CD4-positive, CD25-positive, alpha-beta regulatory T cell (primary cell): ENCODE measurements at places on chromosomes 11 and 22. TPM values are rescaled to one million over a fixed set of nuclear protein-coding genes. Genes with fewer than 3 reads are reported as not detected.

- H3K27me3 ChIP-seq, result no peaks in the 10 kb centered on the region
- H3K4me1 ChIP-seq, result peaks cover 11% of the 10 kb centered on the region
- peak overlapping the region; percentile 85 for H3K27ac ChIP-seq
Observed at GRCh38 chr11:111870522-111870885, 877 bp downstream of the ALG9 start.

DNA sequence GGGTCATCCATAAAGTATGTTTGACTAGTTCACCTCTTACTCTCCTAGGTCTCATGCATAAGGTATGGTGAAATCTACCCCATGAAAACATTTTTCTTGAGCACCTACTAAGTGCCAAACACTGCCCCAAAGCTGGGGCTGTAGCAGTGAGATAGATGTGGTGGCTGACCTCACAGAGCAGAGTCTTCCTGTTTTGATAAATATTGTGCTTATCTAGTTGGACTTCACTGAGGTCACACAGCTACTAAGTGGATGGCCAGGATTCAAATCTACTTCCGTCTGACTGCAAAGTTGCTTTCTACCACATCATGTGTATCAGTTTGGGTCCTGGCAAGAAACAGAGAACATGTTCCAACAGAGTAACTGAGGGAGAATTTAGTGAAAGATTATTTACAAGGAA lies 6.4 kb upstream of the HTATIP2 start:
- H3K36me3 ChIP-seq, result no peaks in the 10 kb centered on the region
- H3K27me3 ChIP-seq, result peaks cover 6% of the 10 kb centered on the region
- H3K27ac ChIP-seq, result no peak overlapping the region
- no peak overlapping the region for H3K4me3 ChIP-seq
- DNase-seq, result no peak

- no peaks in the 10 kb centered on the region for H3K4me1 ChIP-seq
- no peak overlapping the region for H3K27ac ChIP-seq
- no peaks in the 10 kb centered on the region for H3K27me3 ChIP-seq
- H3K36me3 ChIP-seq, result no peaks in the 10 kb centered on the region
- no peak for DNase-seq
Observed at GRCh38 chr11:126163074-126163700, 48.3 kb downstream of the RPUSD4 start.

DNA sequence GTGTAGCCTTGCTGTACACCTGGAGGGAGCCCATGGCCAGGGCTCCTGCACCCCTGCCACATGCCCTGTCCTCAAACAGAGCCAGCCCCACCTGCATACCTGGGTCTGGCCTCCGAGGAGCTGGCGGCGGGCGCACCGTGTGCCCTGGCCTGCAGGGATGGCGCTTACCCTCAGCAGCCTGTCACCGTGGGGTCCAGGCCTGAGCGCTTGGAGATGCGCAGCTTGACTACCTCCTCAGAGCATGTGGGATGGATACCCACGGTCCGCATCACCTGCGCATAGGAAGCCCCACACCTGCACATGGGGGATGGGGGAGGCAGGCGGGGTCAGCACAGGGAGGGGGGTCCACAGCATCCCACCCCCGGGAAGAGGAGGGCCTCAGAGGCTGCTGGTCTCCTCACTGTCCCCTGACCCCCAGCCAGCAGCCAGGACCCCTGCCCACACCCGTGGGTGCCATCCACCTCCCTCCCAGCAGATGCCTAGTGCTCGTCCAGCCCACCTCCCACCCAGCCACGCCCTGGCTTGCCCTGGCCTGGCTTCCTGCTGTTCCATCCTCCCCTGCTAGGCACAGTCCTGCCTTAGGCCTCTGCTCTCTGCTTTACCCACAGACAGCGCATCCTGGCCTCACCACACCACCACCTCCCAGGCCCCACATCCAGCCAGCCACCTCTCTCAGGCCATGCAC lies 22.4 kb upstream of the GNB1L start:
- H3K36me3 ChIP-seq, result peaks cover 2% of the 10 kb centered on the region
- H3K27ac ChIP-seq, result no peak overlapping the region
- no peak for DNase-seq
- no peaks in the 10 kb centered on the region for H3K27me3 ChIP-seq
- H3K4me1 ChIP-seq, result peaks cover 20% of the 10 kb centered on the region
- no peak overlapping the region for H3K4me3 ChIP-seq

DNA sequence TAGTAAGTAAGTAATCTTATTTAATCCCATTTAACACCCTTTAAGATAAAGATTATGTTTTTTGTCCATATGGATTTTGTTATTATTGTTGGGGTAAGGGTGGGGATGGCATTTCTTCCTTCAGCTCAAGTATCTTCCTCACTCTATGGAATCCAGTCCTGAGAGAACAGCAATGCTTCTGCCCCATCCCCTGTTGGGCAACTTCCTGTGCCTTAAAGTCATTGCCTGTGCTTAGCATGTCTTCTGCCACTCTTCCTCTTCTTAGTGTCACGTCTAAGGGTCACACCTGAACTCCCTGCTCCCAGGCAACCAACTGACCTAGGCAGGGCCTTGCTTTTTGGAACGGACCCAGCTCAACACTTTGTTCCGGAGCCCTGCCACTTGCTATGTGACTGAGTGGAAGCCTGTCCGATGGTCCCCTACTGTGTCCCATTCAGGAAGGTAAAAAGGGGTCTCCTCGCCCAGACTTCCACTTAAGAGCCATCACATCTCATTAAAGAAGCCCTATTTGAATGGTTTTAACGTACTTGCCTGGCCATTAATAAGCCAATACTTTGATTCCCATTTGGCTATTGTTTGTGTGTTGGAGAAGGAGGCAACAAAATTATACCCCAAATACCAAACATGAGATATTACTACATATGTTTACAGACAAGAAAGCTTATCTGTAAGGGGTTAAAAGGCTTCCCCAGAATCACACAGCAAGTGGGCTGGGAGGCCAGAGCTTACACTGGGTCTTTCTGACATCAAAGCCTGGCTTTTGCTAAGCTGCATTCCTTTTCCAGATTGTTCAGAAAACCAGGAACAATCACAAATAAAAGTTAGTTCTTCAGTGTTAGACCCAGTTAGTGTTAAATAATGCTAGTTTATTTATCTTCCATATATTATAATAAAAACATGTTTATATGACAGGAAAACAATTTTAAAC lies 59.2 kb downstream of the RAB38 start:
- no peak overlapping the region for H3K27ac ChIP-seq
- no peaks in the 10 kb centered on the region for H3K36me3 ChIP-seq
- H3K4me1 ChIP-seq, result no peaks in the 10 kb centered on the region
- no peak overlapping the region for H3K4me3 ChIP-seq
- no peaks in the 10 kb centered on the region for H3K27me3 ChIP-seq

GRCh38 chr11:17780668-17781067 lies 46.1 kb downstream of the KCNC1 start:
- no peak for DNase-seq
- H3K27ac ChIP-seq, result no peak overlapping the region
- H3K36me3 ChIP-seq, result no peaks in the 10 kb centered on the region
- H3K27me3 ChIP-seq, result no peaks in the 10 kb centered on the region
- H3K4me1 ChIP-seq, result no peaks in the 10 kb centered on the region

GRCh38 chr22:25183949-25184619 lies 15.6 kb upstream of the CRYBB3 start:
- no peaks in the 10 kb centered on the region for H3K36me3 ChIP-seq
- no peaks in the 10 kb centered on the region for H3K27me3 ChIP-seq
- no peaks in the 10 kb centered on the region for H3K4me1 ChIP-seq
- H3K27ac ChIP-seq, result no peak overlapping the region
- DNase-seq, result no peak
- no peak overlapping the region for H3K4me3 ChIP-seq

DNA sequence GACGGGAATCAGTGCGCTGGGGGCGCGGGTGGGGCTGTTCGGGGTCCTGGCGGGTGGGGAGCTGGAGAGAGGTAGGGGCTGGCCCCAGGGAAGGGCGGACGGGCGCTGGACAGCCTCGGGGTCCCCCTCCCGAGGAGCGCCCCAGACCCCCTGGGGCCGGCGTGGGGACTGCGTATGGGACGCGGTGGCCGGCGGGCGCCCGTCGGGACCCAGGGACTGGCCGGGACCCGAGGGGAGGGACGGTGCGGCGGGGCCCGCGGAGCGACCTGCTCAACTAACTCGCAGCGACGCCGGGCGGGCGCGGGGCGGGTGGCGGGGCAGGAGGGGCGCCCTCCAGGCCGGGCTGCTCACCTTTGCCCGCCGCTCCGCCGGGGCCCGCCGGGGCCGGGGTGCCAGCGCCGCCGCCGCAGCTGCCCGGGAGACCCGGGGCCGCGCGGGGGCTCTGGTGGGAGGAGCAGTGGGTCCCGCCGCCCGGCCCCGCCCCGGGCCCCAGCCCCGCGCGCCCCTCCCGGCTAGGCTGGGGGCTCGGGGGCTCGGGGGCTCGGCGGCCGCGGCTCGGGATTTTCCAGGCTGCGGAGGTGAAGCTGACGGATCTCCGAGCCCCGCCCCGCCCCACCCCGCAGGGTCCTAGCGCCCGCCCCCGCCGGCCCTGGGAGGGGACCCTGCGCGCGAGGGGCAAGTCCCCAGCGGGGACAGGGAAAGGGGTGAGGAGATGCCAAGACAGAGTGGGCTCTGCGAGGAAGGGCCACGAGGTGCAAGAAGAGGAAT lies 12.3 kb downstream of the STARD10 start:
- no peaks in the 10 kb centered on the region for H3K27me3 ChIP-seq
- H3K27ac ChIP-seq, result no peak overlapping the region
- no peaks in the 10 kb centered on the region for H3K36me3 ChIP-seq

DNA sequence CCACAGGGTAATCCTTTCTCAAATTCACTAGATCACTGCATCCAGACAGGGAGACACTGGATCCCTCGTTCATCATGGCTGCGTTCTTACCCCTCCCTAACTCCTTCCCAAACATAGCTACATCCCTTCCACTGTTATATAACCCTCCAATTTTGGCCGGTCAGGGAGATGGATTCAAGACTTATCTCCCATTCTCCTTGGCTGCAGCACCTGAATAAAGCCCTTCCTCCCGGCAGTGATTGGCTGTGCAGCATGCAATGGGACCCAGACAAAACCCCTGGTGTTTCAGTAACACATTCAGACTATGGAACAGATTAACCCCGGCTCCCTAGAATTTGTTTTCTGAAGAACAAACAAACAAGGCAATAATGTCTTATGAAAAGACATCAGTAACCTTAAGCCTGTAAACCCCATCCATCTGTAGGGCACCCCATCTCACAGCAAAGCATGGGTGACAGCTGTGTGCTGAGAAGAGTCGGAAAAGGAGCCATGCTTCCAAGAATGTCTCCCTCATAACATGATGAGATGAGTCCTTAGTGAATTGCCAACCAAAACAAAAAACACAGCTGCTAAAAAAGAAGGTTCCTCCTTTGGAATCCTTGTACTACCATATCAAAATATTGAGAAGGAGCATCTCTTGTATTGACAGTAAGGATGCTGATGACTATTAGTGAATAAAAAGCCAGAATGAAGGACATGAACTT lies 5.0 kb downstream of the MIF start:
- H3K27ac ChIP-seq, result no peak overlapping the region
- no peak for DNase-seq
- H3K27me3 ChIP-seq, result no peaks in the 10 kb centered on the region
- H3K36me3 ChIP-seq, result peaks cover 6% of the 10 kb centered on the region

DNA sequence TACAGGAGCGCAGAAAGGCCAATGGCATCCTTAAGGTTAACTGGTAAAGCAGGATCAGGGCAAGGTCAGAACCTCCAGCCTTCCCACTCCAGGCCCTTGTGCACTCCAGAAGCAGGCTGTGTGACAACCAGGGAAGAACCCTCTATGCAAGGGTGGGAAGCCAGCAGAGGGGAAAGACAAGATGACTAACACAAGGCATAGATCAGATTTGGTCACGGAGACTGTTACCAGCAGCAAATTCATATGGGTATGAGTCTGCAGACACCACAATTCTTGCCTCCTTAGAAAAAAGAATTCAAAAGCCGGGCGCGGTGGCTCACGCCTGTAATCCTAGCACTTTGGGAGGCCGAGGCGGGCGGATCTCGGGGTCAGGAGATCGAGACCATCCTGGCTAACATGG lies 39.8 kb upstream of the MTNR1B start:
- H3K4me3 ChIP-seq, result no peak overlapping the region
- H3K27me3 ChIP-seq, result no peaks in the 10 kb centered on the region
- H3K4me1 ChIP-seq, result no peaks in the 10 kb centered on the region
- H3K36me3 ChIP-seq, result no peaks in the 10 kb centered on the region
- no peak overlapping the region for H3K27ac ChIP-seq

DNA sequence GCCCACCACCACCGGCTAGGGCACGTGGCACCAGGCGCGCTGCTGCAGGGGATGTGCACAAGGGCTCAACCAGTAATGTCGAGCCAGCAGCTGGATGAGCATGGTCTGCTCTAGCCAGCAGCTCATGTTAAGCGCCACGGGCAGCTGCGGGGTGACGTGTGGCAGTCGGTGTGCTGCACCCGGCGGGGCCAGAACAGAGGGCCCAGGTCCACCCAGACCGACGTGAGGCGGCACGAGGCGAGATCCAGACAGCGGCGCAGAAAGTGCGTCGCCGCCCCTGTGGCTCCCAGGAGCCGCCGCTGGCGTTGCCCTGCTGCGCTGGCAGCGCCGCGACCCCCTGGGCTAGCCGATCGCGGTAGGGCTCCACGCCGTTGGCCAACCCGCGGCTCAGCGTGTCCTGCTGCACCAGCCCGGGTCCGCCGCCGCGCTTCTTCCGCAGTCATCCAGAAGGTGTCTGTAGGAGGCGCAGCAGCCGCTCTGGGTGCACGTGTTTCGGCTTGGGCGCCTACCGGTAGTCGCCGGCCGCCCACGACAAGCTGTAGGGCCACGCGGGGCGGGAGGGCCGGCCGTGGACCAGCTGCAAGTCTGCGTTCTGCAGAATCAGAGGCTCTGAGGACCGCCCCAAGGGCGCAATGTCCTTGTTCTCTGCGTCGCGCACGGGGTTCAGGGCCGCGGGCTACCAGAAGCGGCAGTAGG lies 4.6 kb upstream of the GALR3 start:
- peaks cover 19% of the 10 kb centered on the region for H3K4me1 ChIP-seq
- no peak overlapping the region for H3K4me3 ChIP-seq
- no peaks in the 10 kb centered on the region for H3K27me3 ChIP-seq
- no peak overlapping the region for H3K27ac ChIP-seq
- H3K36me3 ChIP-seq, result no peaks in the 10 kb centered on the region
- DNase-seq, result peak; percentile 78

Gene BTG4
- total RNA-seq, result not detected

Gene PRODH
- not detected for total RNA-seq

Gene RPL3
- total RNA-seq, result 2,127 TPM

Gene OSBP2
- total RNA-seq, result 9.9 TPM

Gene ESAM
- total RNA-seq, result 3.0 TPM

Gene APOBEC3H
- total RNA-seq, result 4.9 TPM
